NCI-H1436 (cell line): ENCODE measurements at places on chromosomes 7 and 10.

DNA sequence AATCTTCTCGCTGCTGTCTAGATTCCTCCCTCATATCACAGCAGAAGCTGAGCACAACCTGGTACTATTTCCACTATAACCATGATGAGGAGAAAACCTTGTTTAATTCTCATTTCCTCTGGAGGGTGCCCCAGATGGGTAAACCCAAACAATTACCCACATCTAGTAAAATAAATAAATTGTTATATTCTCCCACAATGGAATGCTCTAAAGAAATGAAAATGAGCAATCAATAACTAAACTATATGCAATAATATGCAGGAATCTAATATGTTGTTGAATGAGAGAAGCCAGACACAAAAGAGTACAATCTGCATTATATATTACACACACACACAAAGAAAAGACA lies 37.0 kb downstream of the SGMS1 start:
- DNase-seq = no peak

GRCh38 chr7:380711-381210 lies 90.8 kb downstream of the FOXL3 start:
- peak; percentile 18 for DNase-seq

- DNase-seq = no peak
Measured at GRCh38 chr10:106311590-106311989, 852.9 kb downstream of the SORCS1 start.

- DNase-seq = no peak
Measured at GRCh38 chr10:123926401-123927264, 35.0 kb upstream of the CPXM2 start.

DNA sequence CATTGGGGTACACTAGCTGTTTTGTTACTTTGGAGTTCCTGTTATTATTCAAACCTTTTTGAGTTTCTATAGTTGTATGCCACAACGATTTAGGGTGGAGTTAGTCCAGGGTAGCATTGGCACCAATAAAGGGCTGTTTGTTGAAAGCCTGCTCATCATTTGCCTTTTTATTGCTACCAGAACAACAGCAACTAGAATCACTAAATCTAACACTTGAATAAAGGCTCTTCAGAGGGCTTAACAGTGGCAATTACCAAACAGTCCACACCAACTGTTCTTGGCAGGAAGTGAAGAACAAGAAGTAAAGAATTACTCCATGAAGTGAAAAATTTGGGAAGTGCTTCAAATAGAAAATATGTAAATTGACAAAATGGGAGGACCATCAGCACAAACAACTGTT lies 621.4 kb downstream of the PHTF2 start:
- DNase-seq = no peak

GRCh38 chr7:137078781-137079180 lies 210.3 kb downstream of the CHRM2 start:
- no peak for DNase-seq

DNA sequence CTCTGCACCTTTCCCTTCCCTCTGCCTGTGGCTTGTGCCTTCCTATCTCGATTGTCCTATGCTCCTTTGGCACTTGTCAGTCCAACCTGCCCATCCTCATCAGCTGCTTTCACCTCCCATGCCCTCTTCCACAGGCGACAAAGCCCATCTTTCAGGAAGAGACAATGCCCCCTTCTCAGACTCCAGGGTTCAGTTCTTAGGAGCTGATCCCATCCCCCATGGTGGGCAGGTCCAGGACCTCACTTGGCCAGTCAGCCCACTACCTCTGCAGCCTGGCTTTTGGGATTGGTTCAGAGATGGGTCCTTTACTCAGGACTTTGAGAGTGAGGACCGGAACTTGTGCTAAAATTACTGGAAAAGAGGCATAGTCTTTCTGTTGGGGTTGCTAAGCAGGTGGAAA lies 74.0 kb upstream of the NANOS1 start:
- DNase-seq = no peak

GRCh38 chr7:2635810-2636701 lies 4.3 kb downstream of the TTYH3 start:
- no peak for DNase-seq

DNA sequence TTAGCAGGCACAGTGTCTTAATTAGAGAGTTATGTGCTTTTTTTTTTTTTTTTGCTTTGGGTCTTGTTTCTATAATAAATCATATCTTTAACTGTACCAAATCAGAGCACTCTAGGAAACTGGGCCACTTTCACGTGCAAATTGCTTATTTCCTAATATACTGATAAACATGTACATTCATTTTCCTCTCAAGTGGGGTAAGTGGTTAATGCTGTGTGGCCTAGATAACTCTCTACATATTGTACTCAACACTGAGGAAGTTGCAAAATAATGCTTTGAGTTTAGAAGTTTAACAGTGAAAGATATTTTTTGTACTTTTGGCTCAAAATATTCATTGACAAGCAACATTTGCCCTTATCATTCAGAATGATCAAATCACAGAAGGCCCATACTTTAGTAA lies 115.9 kb upstream of the IFRD1 start:
- no peak for DNase-seq

GRCh38 chr7:151758622-151759540 lies 118.0 kb downstream of the PRKAG2 start:
- DNase-seq = no peak

- no peak for DNase-seq
Measured at GRCh38 chr10:24561453-24561852, 162.2 kb downstream of the ARHGAP21 start.

GRCh38 chr7:2774280-2774679 lies 69.8 kb downstream of the GNA12 start:
- DNase-seq = no peak

- DNase-seq = no peak
Measured at GRCh38 chr10:77247031-77247990, 390.3 kb downstream of the KCNMA1 start.

GRCh38 chr7:18313965-18314364 lies 181.6 kb upstream of the HDAC9 start:
- no peak for DNase-seq

DNA sequence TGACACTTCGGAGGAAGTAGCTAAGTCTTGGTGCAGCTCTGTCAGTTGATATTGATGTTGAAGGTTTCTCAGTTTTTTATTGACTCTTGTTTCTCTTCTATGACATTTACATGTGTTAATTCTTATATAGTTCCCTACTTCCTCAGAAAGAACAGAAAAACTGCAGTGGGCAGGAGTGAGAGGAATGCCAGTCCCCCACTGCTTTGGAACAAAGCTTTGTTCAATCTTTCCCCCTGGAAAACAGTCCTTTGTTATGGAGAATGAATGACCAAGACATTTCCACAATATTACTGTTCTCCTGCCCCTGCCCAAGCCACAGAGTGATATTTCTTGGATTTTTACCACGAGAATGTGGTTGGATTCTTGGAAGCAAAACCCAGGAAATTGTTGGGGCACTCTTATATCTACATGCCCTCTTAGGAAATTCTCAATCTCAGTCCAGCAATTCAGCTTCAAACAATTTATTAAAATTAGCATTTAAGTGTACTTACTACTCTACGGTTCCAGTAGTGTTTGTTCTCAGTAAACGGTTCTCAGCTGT lies 258.0 kb upstream of the KCND2 start:
- DNase-seq = no peak

- DNase-seq = peak; percentile 51
Measured at GRCh38 chr7:134599371-134599770, 47.3 kb upstream of the BPGM start.

GRCh38 chr10:102773986-102774385 lies 30.2 kb downstream of the WBP1L start:
- no peak for DNase-seq

GRCh38 chr10:3827266-3827665 lies 42.3 kb upstream of the KLF6 start:
- no peak for DNase-seq

DNA sequence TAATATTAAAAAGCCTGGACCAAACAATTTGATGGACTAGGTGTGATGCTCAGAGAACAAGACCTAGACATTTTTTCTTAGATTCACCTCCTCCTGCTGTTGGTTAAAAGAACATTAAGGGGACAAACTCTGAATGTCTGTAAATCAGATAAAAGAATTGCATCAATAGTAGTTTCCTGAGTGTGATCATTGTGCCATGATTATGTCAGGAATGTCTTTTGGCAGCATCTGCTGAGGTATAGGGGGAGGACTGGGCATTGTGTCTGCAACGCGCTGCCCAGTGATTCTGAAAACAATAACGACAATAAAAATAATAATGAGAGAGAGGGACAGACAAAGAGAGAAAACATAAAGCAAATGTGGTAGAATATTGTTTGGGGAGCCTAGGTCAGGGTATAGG lies 6.9 kb downstream of the C7orf57 start:
- no peak for DNase-seq

DNA sequence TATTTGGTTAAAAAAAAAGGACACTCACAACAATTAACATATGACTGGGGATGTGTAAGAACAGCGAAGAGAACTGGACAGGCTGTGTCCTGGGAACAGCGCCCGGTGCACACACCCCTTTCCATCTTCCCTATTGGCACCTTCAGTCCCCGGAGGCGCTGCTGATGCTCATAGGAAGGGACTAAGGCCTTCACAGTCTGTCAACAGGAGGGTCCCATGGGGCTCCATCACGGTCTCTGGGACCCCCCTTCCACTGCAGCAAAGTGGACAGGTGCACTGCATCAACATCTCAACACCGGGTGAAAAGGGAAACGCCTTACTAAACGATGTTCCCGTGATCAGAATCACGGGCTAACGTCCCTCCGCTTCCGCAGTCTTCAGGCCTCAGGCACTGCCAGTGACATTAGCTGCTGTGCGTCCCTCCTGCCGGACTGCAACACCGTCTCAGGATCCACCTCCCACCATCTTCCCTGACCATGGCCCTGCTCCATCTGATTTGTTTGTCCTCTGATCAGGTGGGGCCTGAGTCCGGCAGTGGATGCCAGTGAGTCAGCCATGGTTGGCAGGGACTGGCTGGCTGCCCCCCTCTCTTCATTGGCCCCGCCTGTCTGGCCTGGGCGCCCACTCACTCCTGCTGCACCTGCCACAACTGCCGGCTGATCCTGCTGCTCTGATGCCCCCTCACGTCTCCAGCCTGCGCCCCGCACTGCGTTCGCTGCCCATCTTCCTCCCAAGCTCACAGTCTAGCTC lies 614.7 kb downstream of the DNAJB6 start:
- DNase-seq = no peak

DNA sequence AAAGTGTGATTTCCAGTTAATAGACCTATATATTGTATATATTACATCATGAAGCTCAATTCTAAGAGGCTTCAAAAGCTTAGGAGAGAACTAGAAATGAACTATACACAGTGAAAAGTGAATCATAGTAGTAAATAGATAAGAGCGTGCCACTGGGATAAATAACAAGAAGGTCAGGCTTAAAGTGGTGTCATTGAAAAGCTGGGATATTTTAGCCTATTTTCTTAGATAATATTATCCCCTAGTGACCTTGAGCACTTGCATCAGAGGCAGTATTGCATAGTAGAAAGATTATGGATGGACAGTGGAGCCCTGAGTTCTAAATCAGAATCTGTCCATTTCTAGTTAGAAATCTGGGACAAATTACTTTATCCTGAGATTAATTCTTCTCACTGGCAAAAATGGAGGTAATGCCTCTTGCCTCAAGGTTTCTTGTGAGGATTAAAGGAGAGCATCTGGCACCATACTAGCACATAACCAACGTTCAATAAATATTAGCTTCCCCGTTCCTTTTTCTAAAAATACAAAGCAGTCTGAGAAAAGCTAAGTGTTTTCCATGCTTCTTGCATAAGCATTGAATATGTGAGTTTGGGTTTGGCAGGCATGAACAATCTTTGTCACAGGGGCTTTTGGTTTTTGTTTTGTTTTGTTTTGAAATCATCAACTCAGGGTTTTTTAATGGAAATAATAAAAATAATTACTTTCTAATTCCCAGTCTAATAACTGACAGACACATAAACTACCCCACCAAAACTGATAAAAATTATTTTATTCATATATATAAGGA lies 27.3 kb upstream of the MACC1 start:
- DNase-seq = no peak

- DNase-seq = no peak
Measured at GRCh38 chr10:59085054-59085453, 91.4 kb upstream of the PHYHIPL start.

GRCh38 chr10:11573497-11573896 lies 38.0 kb downstream of the USP6NL start:
- no peak for DNase-seq

- DNase-seq = no peak
Measured at GRCh38 chr7:391411-391951, 101.5 kb downstream of the FOXL3 start.

DNA sequence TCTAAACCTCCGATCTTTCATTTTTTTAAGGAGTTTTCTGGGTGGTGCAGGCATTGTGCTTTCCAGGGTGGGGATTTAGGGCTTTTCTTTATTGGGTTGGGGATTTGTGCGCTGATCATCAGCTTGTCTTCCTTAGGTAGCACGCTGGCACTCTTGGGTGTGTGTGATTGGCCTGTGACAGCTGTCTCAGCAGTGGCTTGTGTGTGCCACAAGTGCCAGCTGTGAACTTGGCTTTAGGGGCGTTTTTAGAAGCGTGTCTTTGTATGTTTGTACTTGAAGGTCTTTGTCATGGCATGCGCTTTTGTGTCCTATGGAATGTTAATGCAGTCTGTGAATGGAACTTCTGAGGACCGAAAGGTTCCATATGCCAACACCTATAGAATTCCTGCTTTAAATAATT lies 788 bp downstream of the AKAP9 start:
- peak; percentile 10 for DNase-seq

- DNase-seq = no peak
Measured at GRCh38 chr7:108451296-108451848, 4.9 kb downstream of the NRCAM start.

- DNase-seq = no peak
Measured at GRCh38 chr10:71517298-71518169, 120.8 kb downstream of the CDH23 start.

- DNase-seq = no peak
Measured at GRCh38 chr7:116754186-116754585, 82.2 kb downstream of the MET start.

DNA sequence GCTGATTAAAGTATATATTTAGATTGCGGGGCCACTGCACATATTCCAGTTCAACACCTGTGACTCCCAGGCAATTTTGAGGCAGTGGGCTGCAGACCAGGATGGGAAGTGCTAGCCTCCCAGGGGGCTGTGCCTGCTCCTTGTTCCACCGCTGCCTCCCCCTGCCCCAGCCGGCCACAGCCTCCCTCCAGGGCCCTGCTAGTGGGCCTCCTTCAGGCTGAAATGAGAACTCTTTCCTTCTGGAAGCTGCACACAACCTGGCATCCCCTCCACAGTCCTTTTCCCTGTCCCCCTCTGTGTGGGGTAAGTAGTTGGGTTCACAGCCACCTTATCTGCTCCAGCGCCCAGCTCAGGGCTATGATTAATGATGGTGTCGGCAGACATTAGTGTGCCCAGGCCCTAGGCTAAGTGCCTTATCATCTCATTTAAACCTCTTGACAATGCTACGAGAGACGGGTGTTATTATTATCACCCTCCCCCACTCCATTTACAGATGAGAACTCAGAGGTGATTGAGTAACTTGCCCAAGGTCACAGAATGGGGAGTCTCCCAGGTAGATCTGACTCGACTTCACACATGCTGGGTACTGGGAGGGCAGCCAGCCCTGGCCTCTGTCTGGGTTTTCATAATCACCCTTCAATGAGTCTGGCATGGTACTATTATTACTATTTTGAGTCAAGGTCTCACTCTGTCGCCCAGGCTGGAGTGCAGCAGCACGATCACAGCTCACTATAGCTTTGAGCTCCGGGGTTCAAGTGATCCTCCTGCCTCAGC lies 10.8 kb upstream of the SFRP5 start:
- DNase-seq = no peak

GRCh38 chr10:101670635-101671034 lies 24.3 kb downstream of the FBXW4 start:
- DNase-seq = no peak

- no peak for DNase-seq
Measured at GRCh38 chr7:129865925-129866201, 86.9 kb downstream of the UBE2H start.
